ENCODE measurements at places on chromosomes 13 and 19.
A peak's percentile ranks its signal among the peaks of the same experiment; 100 is the strongest.

- no peak for DNase-seq
Observed at GRCh38 chr13:37995092-37995491, 125.5 kb upstream of the TRPC4 start.

- no peak for DNase-seq
Observed at GRCh38 chr19:29674374-29675119, 9.3 kb downstream of the PLEKHF1 start.

GRCh38 chr19:6249296-6249695 is 30.5 kb downstream of the MLLT1 start:
- no peak for DNase-seq

GRCh38 chr13:20512042-20512683 is 13.5 kb downstream of the CRYL1 start:
- DNase-seq: no peak

GRCh38 chr13:72552731-72553130 is 174.7 kb downstream of the MZT1 start:
- no peak for DNase-seq

GRCh38 chr19:51699170-51699569 is 6.0 kb downstream of the SPACA6 start:
- no peak for DNase-seq

DNA sequence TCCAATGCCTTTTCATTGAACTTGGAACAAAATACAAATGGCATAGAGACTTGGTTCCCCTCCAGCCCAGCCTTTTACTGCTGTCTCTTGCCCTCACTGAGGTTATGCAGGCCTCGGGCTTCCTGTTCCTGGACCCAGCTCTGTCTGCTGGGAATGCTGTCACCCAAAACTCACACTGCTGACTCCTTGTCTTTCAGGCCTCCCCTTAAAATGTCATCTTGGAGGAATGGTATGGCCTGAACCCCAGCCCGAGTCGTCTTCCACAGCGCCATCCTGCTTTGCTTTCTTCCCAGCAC is 9.7 kb upstream of the ANKRD10 start:
- DNase-seq: no peak

GRCh38 chr13:108210551-108210950 is 4.8 kb downstream of the LIG4 start:
- DNase-seq: no peak

GRCh38 chr19:38816131-38816750 is 3.5 kb upstream of the LGALS4 start:
- DNase-seq: no peak

GRCh38 chr13:37295071-37295470 is 189.6 kb upstream of the CSNK1A1L start:
- no peak for DNase-seq

DNA sequence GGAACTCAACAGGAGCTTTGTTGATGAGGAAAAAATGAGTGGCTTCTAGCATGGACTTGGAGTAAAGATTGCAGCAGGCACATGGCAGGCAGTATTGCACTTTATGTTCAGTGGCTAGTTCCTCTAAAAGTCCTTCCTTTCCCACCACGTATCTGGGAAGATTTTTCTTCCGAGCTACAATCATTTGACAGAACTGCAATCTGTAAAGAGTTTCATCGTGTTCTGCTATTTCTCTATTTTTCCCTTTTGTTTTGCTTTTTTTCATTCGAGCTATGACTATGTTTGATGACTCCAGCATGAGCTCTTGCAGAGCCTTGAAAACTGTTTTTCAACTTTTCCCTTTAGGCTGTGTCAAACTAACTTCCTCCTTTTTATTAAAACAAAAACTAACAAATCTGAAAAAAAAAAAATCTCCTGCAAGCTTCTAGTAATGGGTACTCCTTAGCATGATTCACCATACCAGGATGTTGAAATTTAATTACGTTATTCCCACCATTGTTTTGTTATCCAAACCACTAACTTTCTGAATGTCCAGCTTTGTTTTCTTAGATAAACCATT is 12.3 kb downstream of the CLDN10 start:
- DNase-seq: no peak

DNA sequence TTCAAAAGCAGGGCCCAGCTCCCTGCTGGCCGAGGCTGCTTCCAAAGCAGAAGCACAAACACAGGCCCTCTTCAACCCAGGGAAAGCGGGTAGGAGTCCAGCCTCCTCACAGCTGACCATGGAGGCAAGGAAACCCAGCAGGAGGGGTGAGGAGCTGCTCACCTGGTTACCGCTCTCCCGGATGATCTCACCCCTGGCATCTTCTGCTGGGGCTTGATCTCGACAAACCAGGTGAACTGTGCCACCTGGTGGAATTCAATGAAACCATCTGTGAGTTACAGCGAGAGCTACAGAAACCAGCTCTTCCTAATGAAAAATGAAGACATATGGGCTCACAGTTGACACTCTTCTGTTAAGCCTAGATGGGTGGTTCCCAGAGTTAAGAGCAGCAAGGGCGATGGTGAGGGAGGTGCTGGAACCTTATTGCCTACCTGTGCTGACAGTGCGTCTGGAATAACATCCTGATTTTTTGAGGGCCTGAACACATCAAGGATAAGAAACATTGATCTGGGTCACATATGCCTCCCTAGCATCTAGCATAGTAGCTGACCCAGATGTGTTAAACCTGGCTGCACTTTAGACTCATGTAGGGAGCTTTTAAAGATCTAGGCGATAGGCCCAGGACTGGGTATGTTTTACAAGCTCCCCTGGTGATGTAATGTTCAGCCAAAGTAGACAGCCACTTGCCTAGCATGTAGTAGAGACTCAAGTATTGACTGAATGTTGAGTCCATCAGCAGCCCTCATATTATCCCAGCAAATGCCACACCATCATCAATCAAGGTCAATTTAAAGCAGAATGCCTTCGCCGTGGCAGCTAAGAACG is 6.1 kb downstream of the DHRS12 start:
- DNase-seq: peak; percentile 54

- no peak for DNase-seq
Observed at GRCh38 chr19:8161135-8161646, 11.8 kb upstream of the FBN3 start.

GRCh38 chr19:1172353-1173158 is 1.5 kb downstream of the SBNO2 start:
- DNase-seq: no peak

DNA sequence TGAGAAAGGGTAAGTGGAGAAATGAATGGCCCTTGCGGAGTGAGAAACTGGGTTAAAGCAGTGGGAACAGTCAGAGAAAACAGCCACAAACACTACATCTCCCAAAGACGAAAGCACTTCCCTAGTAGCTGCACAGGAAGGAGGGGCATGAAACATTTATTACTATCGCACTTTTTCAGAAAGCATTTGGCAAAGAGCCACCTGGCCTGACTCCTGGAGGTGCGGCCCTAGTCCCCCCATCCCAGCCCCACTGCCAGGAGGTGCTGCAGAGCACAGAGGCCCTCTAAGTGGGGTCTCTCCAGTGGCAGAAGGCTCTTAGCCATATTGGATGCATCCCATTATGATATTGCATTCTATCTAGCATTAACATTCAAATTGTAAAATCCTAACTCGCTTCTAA is 55.8 kb downstream of the MTMR6 start:
- DNase-seq: no peak

GRCh38 chr19:47370045-47370611 is 21.0 kb downstream of the DHX34 start:
- DNase-seq: no peak

DNA sequence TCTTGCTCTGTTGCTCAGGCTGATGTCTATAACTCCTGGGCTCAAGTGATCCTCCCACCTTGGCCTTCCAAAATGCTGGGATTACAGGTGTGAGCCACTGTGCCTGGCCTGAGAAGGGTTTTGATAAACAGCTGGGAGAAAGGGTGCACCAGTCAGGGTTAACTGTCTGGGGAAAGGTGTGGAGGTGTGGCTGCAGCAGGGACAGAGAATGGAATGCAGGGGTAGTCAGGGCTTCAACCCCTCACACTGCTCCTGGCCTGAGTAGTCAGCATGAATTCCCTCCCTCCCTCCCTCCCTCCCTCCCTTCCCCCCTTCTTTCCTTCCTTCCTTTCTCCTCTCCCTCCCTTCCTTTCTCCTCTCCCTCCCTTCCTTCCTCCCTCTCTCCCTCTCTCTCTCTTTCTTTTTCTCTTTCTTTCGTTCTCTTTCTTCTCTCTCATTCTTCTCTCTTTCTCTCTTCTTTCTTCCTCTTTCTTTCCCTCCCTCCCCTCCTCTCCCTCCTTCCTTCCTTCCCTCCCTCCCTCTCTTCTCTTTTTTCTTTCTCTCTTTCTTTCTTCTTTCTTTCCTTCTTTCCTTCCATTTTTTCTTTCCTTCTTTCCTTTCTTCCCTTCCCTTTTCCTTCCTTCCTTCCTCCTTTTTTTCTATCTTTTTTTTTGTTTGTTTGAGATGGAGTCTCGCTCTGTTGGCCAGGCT is 16.0 kb downstream of the MYO1F start:
- no peak for DNase-seq

DNA sequence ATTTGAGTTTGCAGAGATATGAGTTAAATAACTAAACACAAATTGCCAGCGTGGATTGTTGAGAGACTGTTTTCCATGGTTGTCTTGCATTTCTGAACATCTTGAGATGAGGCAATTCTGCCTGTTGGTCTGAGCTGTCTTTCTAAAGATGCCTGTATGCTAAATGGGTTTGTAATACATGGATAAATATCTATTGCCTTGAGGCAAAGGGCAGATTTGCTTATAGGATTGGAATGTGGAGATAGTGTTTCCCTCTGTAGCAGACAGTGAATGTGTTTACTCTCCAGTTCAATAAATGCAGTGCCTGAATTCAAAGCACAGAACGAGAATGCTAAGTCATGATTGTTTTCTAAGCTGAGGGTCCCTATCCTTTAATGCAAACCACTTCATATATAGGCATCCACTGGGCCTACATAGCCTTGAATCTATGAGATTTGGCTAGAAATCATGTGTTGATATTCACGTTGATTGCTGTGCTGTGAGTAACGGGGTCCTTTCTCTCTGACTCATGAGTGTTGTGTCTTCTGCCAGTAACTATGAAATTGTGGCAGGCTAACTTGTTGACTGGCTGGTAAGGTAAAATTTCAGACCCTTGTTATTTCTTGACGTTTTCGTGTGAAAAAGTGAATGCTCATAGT is 2554.8 kb downstream of the PCDH9 start:
- DNase-seq: no peak

DNA sequence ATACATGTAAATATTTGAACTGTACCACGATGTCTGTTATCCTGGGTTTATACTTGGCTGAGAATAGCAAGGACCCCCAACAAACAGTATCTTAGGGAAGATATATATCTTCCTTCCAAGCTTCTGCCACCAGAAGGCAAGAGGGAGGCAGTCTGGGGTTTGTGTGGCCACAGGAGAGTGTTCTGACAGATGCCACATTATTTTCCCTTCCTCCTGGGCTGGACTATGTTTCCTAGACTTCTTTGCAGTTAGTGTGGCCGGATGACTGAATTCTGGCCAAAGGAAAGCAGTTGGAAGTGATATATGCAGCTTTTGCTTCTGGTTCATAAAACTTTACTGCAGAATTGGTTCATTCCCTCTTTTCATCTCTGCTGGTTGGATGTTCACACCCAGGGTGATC is 39.9 kb upstream of the TMTC4 start:
- DNase-seq: no peak

GRCh38 chr19:49837009-49837310 is 14.0 kb upstream of the PTOV1 start:
- no peak for DNase-seq

- no peak for DNase-seq
Observed at GRCh38 chr19:7953060-7953459, 9.6 kb upstream of the TIMM44 start.

DNA sequence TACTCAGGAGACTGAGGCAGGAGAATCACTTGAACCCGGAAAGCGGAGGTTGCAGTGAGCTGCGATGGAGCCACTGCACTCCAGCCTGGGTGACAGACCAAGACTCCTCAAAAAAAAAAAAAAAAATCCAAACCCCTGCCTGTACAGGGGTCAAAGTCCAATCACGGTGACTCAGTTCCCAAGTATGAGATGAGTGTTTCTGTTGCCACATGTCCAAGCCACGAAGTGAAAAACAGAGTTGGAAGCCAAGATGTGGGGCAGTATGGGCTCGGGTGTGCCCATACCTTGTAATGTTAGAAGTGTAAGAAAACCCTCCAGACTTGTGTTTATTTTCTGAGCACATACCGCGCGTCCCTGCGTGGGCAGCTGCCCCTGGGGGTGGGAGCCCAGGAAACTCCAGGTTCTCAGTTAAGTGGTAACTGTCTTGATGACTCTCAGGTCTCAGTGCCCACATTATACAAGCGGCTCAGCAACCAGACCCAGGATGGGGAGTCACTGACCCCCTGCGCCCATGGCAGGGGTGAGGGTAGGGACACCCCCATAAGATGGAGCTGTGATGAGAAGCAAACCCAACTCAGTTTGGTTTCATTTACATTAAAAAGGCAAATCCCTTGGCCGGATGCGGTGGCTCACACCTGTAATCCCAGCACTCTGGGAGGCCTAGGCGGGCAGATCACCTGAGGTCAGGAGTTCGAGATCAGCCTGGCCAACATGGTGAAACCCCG is 1.2 kb upstream of the GPX4 start:
- DNase-seq: no peak

- peak; percentile 65 for DNase-seq
Observed at GRCh38 chr13:49110122-49110912, 109.8 kb upstream of the MLNR start.

DNA sequence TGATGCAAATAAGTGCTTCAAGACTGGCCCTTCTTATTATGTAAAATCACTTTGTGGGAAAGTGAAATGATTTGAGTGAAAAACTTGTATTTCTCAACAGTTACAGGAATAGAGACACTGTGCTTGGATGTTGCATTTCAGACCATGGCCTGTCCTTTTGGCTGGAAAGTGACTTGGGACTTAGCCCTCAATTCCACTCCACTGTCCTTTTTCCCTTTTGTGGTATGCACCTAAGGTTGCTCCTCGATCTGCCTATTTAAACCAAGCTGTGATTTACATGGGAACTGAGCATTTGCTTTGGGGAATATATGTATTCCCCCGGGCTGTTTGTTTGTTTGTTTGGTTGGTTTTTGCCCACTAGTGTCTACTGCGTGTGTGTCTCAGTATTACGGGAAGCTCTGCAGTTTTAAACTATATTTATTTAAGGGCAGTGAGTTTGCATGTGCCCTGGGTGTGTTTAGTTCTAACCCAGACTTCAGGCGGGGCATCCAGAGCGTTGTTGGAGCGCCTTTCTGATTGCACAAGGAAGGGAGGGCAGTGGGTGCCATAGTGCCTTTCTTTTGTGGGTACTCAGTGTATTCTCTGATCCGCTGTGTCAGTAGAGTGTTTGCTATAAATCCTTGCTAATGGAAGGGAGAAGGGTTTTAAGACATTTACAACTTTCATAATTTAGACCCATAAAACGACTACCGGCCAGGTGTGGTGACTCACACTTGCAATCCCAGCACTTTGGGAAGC is 18.2 kb upstream of the RNF113B start:
- no peak for DNase-seq

DNA sequence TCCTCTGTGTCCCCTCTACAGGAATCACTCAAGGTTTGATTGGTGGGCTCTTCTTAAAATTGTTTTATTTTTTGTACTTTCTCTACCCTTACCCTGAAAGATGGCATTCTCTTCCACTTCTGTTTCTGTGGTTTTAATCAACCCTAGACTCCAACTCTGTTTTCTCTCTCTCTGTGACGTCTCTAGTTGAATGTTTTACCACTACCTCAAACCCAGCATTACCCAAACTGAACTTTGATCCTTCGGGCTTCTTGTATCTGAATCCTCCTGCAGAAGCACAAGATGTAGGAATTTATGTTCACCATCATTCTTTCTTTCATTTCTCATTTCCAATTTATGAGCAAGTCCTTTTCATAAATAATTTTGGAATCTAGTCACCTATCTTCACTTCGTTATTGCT is 39.9 kb downstream of the PCCA start:
- DNase-seq: no peak

GRCh38 chr13:73338389-73338788 is 279.6 kb downstream of the KLF5 start:
- DNase-seq: no peak
